ENCODE measurements at places on chromosomes 5 and 9.
A peak's percentile ranks its signal among the peaks of the same experiment; 100 is the strongest.

DNA sequence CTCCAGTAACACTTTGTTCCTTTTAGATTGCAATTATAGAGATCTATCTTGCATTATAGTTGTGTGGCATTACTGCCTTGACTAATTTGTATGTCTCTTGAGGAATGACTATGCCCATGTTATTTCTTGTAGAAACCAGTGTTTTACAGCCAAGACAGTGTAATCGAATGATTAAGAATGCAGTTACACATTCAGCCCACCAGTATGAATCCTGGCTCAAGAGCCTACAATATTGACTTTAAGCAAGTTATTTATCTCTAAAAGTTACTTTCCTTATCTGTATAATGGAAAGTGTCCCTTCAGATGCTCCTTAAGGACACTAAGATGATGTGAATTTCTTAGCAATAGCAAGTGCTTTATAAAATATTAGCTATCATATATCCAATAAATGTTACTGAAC is 9.7 kb upstream of the SNX24 start:
- no peak for DNase-seq

DNA sequence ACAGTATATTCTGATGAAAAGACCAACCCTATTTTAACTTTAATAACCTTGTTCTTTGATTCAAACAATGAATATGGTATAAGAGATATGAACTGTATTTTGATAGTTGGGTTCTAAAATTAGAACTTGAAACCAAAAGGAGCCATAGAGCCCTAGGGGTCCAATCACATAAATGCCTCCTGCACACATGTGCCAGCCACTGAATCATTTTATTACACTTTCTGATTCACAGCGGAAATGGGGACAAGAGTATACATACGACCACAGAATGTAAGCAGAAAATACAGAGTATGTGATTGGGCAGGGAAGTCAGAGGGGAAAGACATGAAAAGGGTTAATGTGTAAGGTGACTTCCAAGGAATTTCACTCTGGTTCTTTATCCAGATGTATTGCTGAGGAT is 1000.2 kb downstream of the NR2F1-AS1 start:
- DNase-seq = no peak

- no peak for DNase-seq
Measured at GRCh38 chr9:122212473-122213004, 16.2 kb downstream of the LHX6 start.

- DNase-seq = peak; percentile 67
Measured at GRCh38 chr9:133113949-133114885, 6.8 kb downstream of the RALGDS start.

GRCh38 chr9:18396102-18396728 is 77.7 kb upstream of the ADAMTSL1 start:
- no peak for DNase-seq

GRCh38 chr9:13993632-13994185 is 320.2 kb downstream of the NFIB start:
- no peak for DNase-seq

GRCh38 chr5:6819521-6819920 is 106.3 kb downstream of the TENT4A start:
- DNase-seq = no peak

GRCh38 chr5:59648949-59649921 is 244.3 kb downstream of the PDE4D start:
- no peak for DNase-seq

GRCh38 chr5:124790301-124790894 is 44.0 kb upstream of the ZNF608 start:
- no peak for DNase-seq

GRCh38 chr5:39256477-39257235 is 37.3 kb upstream of the FYB1 start:
- DNase-seq = no peak

GRCh38 chr5:39518516-39518915 is 93.7 kb upstream of the DAB2 start:
- DNase-seq = no peak

DNA sequence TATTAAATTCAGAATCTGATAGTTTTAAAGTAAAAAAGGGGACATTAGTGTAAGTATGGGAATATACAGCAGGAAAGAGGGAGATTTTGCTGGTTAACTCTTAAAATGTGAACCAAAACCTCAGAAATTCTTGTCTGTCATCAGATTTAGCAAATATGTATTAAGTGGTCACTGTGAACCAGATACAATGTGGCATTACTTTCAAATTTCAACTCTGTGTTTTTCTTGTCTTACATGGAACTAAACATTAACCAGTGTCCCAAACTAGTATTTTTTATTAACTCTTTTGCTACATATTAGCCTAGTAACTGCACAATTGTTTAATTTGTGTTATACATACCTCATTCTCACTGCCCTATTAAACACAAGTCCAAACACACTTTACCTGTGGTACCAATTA is 259.9 kb upstream of the RASA1 start:
- no peak for DNase-seq

DNA sequence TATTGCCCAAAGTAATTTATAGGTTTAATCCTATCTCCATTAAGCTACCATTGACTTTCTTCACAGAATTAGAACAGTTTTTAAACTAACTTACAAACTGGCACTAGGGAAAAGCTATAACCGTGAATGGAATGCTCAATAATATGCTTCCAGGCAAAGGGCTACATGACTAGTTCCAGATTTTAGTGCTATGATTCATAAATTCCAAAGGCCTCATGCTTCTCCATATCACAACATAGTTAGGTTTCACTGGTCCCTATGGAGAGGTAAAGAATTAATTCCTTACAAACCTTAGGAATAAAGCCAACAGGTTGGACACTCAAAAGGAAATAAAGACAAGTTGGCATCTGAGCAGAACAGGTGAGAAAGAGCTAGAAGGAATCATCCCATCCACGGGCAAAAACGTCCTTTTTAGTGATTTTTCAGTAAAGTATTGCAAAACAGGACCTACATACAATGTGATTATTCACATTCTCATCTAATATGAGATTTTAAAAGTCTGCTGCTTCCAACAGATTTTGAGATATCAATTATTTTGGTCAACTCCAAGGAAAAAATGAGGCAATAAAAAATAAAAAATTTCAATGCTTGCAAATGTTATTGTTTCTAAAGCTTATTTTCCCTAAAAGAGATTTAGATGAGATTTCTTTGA is 97.0 kb upstream of the TARS1 start:
- DNase-seq = no peak

DNA sequence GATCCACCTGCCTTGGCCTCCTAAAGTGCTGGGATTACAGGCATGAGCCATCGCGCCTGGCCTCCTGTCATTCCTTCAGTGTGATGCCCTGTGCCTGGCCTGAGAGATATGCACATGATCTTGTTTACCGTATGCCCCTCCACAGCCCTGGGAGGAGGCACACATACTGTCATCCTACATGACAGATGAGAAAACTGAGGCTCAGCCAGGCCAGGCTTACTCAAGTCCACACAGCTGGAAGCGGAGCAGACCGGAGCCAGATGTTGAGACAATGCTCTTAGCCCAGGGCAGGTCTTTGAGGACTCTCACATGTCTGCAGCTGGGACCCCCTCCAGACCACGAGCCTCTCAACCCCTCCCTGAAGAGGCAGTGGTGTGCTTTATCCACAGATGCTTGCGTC is 38.7 kb upstream of the SH3PXD2B start:
- DNase-seq = peak; percentile 18

- DNase-seq = peak; percentile 45
Measured at GRCh38 chr5:115168829-115169486, 750 bp downstream of the TRIM36 start.

DNA sequence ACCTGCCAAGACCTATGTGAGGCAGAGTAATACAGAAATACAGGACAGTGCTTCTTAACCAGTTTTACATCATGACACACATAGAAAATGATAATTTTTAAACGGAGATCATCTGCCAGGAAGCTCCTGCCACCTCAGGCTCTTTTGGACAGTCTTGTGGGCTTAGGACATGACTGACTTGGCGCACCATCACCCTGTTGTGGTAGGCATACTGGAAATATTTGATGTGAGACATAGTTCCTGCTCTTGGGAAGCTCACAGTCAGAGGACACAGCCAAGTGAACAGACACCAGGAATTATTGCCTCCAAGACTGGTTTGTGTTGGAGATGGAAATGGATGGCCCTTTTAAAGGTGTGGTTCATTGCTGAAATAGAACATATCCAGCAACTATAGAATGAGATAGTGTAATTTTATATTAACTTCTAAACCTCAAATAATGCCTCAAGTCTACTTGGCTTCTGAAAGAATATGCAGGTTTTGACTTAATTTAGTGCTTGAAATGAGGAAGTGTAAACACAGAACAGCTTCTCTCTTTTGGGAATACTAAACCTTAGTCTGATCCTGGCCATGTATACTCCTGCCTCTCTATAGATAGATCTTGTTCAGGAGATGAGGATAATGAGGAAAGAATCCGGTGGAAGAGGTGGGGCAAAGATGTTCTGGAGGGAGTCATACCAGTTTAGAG is 19.7 kb downstream of the CPEB4 start:
- peak; percentile 28 for DNase-seq

- DNase-seq = no peak
Measured at GRCh38 chr9:104078596-104078995, 15.5 kb upstream of the SMC2 start.

DNA sequence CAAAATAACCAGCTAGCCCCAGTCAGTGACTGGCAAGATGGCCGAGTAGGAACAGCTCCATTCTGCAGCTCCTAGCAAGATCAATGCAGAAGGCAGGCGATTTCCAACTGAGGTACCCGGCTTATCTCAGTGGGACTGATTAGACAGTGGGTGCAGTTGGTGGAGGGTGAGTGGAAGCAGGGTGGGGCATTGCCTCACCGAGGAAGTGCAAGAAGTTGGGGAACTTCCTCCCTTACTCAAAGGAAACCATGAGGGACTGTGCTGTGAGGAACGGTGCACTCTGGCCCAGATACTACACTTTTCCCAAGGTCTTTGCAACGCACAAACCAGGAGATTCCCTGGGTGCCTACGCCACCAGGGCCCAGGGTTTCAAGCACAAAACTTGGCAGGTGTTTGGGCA is 9.6 kb upstream of the BTNL8 start:
- DNase-seq = no peak

- no peak for DNase-seq
Measured at GRCh38 chr5:32932241-32932935, 221.3 kb downstream of the NPR3 start.

- no peak for DNase-seq
Measured at GRCh38 chr9:81108391-81108790, 581.0 kb downstream of the TLE1 start.

DNA sequence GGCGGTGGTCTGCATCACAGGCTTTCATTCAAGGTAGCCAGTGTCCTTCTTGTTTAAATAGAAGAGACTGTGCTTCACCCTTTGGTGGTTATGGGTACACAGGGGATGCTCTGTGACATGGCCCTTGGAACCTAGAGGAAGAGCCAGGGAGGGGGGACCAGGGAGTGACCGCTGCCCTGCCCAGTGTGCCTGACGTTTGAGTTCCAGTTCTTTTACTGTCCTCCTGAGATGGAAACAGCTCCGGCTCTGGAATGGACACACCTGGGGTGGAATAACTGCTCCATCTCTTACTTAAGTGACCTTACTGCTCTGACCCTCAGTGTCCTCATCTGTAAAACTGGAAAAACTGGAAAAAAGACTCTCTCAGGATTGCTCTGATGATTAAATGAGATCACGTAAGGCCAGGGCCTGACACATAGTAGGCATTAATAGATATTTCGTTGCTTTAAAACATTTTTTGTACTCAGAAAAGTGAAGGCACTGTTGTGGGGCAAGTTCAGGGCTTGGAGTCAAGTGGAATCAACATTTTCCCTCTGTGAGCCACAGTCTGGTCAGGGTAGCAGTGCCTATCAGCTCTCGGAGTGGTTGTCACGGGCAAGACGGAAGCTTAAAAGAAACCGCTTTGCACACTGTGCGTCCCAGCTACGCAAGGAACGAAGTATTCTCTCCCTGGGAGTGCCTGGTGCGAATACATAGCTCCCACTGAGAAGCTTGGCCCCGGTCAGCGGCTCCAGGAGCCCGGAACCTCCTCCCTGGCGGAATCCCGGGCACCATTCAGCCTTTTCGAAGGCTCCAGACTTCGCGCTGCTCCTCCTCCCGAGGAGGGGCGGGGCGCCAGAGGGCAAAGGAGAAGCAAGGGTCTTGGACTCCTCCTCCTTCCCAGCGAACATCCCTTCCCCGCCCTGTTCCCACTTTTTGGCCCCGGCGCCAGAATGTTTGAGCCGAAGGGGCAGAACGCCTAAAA is 5.8 kb downstream of the POU4F3 start:
- no peak for DNase-seq

DNA sequence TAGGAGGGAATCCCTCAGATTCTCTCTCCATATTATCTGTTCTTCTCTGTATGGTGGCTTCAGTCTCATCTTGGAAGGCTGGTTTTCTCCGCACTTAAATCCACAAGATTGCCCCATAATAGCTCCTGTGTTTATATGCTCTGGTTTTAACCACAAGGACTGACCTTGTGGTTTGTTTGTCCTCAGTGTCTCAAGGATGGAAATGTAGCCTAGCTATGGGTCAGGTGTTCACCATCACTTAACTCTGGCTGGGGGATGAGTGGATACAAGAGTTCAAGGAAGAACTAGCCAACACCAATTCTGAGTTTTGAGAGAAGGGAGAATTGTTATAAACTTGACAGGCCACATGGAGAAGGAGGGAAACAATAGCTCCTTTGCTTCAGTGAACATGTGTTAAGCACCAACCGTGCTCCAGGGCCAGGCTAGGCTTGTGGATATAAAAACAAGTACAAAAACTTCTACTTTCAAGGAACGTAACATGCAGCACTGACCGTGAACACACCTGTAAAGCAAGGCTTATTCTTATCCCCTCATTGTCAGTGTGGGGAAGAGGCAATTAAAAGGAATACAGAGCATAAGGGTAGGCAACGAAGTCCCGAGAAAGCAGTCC is 75.6 kb upstream of the VLDLR start:
- no peak for DNase-seq

GRCh38 chr5:14373685-14374084 is 207.9 kb upstream of the OTULINL start:
- no peak for DNase-seq

DNA sequence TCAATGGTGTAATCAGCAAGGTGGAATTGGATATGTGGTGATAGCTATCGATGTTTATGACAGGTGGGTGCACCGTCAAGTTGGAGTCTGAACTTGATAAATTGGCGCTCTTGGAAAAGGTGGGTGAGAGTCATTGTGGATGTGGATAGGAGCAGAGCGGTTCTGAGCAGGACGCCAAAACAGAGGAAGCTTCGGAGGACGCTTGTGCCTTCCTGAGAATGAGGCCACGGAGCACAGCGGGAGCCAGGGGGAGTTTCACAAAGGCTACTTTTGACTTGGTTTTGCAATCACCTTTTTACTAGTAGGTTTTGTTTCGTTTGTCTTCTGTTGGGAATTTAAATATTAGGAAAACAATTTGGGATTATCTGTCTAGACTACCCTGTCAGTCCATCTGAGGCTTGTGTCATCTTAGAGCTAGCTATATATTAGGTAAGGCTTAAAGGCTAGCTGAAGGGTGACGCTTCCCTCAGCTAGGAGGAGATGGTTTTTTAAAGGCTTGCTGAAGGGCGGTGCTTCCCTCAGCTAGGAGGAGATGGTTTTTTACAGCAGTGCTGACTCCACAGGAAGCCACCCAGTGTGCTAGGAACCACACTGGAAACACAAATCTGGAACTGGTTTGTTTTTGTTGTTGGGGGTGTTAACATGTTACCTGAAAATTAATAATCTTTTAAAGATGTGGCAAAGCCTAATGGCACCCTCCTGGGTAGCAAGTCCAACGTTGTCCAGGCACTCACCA is 142.4 kb upstream of the IRX4 start:
- DNase-seq = no peak
